ENCODE measurements at places on chromosomes 4 and X. TPM values are rescaled to one million over a fixed set of nuclear protein-coding genes. Genes with fewer than 3 reads are reported as not detected.
A peak's percentile ranks its signal among the peaks of the same experiment; 100 is the strongest.

DNA sequence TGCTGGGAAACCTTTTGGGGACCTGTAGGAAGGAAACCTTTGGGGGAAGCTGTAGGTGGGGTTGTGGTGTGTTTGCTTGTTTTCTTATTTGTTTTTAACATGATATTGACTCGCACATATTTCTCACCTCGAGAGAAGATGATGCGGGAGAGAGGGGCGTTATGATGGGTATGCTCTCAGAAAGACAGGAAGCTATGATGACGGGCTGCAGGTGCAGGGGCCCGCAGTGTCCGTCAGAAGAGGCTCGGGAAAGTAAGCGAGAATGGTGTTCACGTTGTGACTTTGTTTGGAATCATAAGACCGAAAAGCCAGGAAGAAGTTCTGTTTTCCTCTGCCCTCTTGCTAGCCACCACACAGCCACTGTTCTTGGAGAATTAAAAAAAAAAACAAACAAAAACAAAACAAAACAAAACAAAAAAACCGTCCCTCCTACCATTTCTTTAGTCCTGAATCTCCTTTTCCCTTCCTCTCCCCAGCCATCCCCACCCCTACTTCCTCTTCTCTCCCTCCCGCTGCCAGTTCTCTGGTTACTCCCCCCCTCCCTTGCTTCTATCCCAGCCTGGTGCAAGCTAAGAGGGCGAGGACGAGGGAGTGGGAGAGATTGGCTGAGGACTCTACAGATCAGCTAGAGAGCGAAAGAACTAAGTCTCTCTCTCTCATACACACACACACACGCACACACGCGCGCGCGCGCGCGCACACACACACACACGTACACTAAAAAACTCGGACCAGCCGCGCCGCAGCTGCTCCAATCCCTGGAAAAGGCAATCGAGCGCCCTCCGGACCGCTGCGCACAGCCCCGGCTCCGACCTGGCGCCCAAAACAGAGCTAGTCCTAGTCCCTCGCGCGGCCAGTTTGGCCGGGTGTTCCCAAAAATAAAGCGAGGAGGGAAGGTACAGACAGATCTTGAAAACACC is at the start of gene BMP3:
TSS of gene BMP3 (plus strand) at position 648 of the 920 bp plus-strand sequence. CDS start 577 bp downstream, outside the sequence.
- no peak for DNase-seq

DNA sequence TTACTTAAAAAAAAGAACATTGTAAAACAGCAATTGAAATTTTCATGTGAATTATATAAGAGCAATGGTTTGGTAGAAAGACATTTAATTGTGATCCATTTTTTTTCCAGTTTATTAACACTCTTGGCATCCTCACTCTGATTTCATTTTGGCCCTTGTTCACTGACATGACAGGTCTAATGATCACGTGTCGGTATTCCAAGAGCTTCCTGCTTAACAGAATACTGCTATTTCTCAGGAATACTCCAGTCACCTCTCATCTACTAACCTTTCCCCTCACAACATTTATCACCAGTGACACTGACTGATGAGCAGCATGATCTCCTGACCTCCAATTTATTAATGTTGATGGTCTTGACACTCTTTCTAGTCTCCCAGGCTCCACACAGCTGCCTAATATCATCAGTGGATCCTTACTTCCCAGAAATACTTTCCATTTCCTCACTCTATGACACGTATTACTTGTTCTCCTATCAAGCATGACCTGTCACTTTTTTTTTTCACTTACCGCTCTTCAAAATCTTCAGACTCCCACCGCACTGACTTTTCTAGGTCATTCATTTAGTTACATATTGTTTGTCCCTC is 847.8 kb upstream of the SLIT2 start:
- no peak for DNase-seq

DNA sequence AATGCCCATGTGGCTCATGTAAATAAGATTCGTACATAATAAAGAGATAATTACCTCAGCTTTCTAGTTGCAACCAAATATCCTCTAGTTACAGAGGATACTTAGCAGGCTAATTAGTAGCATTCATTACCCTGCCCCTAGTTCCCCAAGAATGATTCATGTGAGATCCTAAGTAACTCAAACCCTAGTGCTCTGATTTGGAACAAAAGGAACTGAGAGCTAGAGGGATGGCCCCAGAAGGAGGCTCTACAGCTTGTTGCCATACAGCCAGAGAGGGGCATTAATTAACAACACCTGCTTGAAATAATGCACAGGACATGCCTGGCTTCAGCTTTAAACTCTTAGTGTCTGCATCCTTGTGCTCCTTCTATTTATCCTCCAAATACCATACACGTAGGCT is 32.6 kb upstream of the CBR4 start:
- no peak for DNase-seq

GRCh38 chr4:30875658-30876269 is 155.6 kb downstream of the PCDH7 start:
- DNase-seq: no peak

GRCh38 chrX:122439831-122440230 is 744.2 kb upstream of the GRIA3 start:
- DNase-seq: no peak

GRCh38 chrX:124619710-124620109 is 273.3 kb downstream of the SH2D1A start:
- DNase-seq: no peak

DNA sequence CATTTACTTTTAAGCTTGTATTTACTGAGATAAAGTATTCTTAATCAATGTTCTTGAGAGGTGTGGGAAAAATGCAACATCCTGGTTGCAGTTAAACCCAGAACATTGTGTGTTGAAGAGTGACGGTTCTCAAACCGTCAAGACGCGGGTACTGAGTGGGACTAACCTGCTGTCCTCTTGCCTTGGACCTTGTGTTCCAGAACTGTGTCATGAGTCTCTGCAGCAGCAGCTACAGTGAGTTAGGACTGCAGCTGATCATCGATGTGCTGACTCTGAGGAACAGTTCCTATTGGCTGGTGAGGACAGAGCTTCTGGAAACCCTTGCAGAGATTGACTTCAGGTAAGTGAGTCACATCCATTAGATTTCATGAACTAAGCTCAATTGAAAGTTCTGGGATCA is 59.7 kb downstream of the HTT start:
- DNase-seq: no peak

DNA sequence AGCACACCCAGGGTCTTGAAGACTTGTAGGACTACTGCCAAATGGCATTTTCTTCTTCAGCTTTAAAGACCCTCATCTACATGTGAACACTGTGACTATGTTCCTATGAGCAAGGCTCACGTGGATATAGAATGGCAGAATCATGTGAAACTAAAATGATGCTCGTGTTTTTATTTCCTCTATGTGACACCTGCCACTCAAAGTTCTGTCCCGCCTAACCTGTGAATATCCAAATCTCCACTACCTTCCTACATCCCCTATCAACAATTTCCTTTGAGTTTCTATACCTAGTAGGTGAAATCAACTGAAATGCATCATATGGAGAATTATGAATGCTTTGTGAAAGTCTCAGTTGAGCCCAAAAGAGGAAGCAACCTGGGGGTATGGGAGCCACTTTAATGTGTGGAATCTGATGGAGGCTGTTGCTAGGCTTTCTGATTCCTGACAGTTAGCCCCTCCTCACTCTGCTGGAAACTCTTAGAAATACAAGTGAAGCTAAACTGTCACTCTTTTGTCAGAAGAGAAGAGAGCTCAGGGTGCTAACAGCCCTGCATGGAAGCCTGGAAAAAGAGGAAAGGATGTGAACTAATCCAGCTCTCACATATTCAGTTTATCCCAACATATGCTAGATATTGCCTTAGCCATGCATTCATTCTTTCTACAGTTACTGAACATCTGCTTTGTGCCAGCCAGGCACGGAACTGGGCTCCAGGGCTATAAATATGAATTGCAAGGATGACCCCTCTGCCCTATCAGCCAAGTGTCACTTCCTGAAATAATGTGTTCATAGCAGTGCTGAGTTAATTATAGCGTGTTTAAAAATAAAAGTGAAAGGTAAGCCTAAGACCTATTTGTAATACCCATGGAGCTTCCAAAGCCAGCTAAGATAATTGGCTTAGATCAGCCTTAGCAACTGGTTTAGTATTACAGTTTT is 11.0 kb downstream of the LHFPL1 start:
- DNase-seq: no peak

DNA sequence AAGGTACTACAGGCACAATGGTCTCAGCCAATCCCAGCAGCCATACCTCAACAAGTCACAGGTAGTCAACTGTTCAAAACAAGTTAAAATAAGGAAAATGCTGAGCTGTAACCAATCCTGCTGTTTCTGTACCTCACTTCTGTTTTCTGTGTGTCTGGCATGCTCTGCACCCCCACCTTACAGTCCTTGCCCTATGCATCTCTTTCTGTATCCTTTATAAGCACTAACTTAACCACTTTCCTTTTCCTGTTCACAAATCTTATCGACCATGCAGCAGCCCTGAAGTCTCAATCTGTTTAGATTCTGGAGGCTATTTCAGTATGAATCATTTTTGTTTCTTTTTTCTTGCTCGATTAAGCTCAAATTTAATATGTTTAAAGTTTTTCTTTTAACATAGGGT is 12.5 kb upstream of the FAM13A start:
- no peak for DNase-seq

- DNase-seq: no peak
Measured at GRCh38 chr4:14850455-14851097, 151.7 kb upstream of the CPEB2 start.

DNA sequence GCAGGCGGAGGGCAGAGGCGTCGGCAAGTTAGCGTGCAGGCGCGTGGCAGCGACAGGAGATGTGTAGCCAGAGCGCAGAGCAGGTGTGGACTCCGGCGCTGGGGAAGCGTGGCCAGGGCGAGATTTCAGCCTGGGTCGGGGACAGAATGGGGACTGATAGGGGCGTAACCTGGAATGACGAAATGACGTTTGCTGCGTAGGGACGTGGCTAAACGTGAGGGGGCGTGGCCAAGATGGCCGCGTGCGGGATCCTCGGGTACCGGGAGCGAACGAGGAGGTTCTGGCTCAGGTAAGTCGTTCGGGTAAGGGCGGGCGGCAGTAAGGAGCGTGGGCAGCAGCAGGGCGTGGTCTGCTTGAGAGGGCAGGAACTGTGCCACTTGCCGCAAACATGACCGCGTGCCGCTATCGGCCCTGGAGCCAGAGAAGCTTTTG is 10.9 kb upstream of the CLTRN start:
- DNase-seq: peak; percentile 76

DNA sequence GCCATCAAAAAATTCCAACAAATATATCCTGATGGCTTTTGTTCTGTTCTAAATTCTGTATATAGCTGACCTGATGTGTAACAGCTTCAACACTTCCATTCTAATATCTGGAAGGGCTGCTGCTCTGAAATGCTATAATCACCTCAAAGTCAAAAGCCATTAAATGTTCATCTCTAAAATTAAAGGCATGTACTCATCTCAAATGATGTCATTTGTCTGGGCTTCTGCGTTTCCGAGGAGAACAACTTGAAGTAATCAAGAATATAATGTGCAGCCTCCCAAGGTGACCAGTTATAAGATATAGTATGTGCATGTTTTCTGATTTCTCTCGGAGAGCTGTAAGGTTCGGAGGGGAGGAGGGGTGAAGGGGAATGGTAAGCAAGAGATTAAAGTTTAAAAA is 237.6 kb downstream of the SCFD2 start:
- no peak for DNase-seq

The SPIN4 gene
- 1.7 TPM for total RNA-seq

The AKAP4 gene
- total RNA-seq: not detected

The TEX28 gene
- total RNA-seq: not detected

The HTR2C gene
- total RNA-seq: not detected

The ATP5ME gene
- total RNA-seq: 635 TPM

The DSPP gene
- total RNA-seq: not detected

Data from heart left ventricle (tissue), 16 donors.